ENCODE measurements at places on chromosomes 2 and 18. TPM values are rescaled to one million over a fixed set of nuclear protein-coding genes. Genes with fewer than 3 reads are reported as not detected.

DNA sequence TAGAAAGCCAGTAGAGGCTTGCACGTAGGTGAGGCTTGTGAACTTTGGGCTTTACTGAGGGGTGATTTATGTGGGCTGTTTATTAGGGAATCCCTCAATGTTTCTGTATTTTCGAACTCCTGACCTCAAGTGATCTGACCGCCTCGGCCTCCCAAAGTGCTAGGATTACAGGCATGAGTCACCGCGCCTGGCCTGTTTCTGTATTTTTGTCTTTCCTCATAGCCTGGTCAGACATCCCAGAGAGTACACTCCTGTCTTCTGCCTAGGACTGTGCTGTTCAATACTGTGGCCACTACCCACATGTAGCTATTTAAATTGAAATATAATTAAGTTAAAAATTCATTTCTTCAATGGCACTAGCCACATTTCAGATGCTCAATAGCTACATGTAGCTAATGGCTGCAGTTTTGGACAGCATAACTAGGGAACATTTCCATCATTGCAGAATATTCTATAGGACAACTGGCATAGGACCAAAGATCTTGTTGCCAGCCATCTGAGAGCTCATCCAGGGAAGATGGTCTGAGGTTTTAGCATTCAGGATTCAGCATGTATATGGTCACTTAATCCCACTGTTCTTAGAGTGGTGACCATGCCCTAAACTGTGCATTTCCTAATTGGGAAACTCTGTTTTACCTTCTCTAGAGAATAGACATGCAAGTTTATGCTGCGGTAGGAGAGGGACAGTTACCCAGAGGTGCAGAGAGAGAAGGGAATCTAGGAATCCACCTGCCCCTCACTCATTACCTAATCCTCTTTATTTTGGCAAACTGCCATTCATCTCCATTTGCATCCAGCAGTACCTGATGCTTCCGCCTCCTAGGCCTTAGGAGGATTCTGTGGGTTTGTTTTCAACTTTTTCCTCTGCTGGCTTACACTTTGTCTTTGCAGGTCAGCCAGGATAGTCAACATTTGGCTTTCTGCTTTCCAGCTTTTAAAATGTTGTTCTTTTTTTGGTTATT, 64.4 kb downstream of the LCLAT1 start:
- no peak for DNase-seq

DNA sequence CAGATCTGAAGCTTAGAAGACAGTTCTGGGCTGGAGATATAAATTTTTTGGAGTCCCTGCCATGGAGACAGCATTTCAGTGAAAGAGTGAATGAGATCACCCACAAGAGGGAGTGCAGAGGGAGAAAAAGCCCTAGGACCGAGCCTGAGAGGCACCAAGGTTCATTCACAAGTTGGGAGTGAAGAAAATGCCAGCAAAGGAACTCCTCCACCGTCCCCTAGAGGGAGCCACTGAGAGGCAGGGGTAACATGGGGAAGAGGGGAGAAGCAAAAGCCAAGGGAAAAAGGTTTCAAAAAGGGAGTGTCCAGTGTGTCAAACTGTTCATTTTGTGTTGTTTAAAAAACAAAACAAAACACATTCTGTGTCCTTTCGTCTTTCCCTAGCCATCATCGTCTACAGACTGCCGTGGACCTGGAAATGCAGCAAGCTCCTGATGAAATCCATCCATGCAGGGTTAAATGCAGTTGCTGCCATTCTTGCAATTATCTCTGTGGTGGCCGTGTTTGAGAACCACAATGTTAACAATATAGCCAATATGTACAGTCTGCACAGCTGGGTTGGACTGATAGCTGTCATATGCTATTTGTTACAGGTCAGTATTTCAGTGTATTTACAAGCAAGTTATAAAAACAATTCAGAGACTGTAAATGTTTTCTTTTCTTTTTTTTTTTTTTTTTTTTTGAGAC, 19.1 kb downstream of the CYBRD1 start:
- DNase-seq: no peak

GRCh38 chr18:58390399-58390798, 238.5 kb downstream of the ALPK2 start:
- no peak for DNase-seq

The FOXD4L1 gene
- total RNA-seq: not detected

The PRSS56 gene
- total RNA-seq: not detected

Data from chondrocyte (in vitro differentiated cells).